ENCODE measurements at places on chromosomes 11 and 22. TPM values are rescaled to one million over a fixed set of nuclear protein-coding genes. Genes with fewer than 3 reads are reported as not detected.

GAL3ST1 gene
- total RNA-seq, result 0.21 TPM

ANKK1 gene
- not detected for total RNA-seq

CYP2R1 gene
- total RNA-seq, result 7.0 TPM

GRCh38 chr11:60923800-60924109 is 505 bp upstream of the TMEM132A start:
- DNase-seq, result no peak

DNA sequence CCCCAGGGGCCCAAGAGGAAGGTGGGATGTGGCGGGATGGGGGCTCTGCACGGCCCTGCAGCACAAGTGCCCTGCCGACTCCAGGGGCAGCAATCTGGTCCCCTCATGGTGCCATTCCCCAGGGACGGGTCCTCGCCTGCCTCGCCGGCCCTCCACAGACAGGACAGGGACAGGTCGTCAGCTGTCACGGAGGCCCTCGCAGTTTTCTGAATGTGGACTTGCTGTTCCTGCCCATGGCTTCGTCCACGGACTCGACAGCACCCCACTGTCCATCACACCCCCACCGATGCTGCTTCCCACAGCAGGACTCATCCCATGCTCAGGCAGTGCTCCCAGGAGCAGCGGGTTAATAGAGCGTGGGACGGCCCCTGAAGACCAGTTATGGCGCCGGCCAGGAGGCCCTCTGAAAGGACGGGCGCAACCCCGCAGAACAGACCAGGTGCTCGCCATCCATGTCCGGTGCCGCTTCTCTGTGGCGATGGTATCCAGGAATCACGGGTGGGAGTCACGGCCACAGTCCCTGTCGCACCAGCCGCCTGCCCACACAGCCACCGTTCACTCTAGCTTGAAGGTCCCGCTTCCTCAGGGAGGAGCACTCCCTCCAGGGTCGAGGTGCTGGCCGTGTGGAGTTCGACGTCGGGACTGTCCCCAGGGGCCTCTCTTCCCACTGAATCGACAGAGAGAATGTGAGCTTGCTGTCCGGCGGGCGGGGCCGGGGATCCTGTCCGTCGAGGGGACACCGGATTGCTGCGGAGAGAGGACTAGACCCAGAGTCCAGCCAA is 18.5 kb upstream of the MUC2 start:
- DNase-seq, result no peak

- DNase-seq, result no peak
Measured at GRCh38 chr22:43228330-43228729, 41.4 kb upstream of the TTLL12 start.

DNA sequence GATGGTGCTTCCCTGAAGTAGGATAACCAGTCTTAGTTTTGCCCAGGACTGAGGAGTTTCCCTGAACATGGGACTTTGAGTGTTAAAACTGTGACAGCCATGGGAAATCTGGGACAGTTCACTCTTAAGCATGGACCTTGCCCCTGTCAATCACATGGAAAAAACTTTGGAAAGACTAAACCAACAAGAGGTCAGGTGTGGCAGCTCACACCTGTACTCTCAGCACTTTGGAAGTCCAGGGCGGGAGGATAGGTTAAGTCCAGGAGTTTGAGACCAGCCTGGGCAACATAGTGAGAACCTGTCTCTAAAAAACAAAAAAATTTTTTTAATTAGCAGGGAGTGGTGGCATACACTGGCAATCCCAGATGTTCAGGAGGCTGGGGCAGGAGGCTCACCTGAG is 3.3 kb upstream of the AMBRA1 start:
- DNase-seq, result no peak

GRCh38 chr11:64252003-64252872 is 908 bp downstream of the PLCB3 start:
- DNase-seq, result no peak

GRCh38 chr11:31692466-31692865 is 118.7 kb downstream of the PAX6 start:
- no peak for DNase-seq

DNA sequence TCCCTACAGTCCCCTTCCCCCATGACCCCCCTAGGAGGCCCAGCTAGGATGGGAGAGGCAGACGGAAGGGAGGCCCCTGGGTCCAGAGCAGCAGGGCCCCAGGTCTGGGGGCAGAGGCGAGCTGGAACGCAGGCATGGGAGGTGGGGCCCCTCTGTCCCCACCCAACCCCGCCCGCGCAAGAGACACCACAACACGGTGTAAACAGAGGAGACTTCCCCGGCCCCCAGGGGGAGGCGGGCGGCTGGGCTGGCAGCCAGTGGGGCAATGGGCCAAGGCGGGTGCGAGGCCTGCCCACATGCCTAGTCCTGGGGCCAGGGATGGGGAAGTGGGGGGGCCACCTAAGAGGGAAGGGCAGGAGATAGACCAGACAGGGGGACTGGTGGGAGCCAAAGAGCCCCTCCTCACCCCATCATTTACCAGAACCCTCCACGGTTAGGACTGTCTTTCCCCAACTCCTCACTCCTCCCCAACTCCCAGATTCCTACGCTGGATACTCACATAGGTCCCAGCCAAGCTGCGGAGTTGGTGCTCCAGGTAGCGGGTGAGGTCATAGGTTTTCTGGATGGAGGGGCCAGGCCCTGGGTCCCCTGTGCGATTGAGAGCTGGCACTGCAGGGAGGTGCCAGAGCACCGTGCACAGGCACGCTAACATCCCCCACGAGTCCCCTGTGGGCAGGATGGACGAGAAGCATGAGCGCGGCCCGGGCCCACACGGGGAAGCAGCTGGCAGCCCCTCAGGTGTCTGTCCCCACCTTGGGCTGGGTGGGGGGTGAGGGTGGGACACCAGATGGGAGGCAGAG is 6.2 kb downstream of the CLCF1 start:
- no peak for DNase-seq
